ENCODE measurements at places on chromosomes 5 and 9. TPM values are rescaled to one million over a fixed set of nuclear protein-coding genes. Genes with fewer than 3 reads are reported as not detected.

The DNAH5 gene
- 0.12 TPM for total RNA-seq

The MSH3 gene
- 18.6 TPM for total RNA-seq

The F12 gene
- total RNA-seq: 2.3 TPM

The ISCA1 gene
- total RNA-seq: 17.3 TPM

The ROPN1L gene
- 0.68 TPM for total RNA-seq

The KIF12 gene
- total RNA-seq: not detected

The EGFL7 gene
- 14.1 TPM for total RNA-seq

The ARL14EPL gene
- total RNA-seq: not detected

The GPX8 gene
- 49.0 TPM for total RNA-seq

The PPP3R2 gene
- not detected for total RNA-seq

The TIFAB gene
- total RNA-seq: not detected

The SH3GL2 gene
- total RNA-seq: 1.1 TPM

The DUSP1 gene
- 20.6 TPM for total RNA-seq

The MOB3B gene
- total RNA-seq: 21.8 TPM

The NUP188 gene
- 128 TPM for total RNA-seq

The ZNF484 gene
- total RNA-seq: 13.3 TPM

The ANKDD1B gene
- 0.20 TPM for total RNA-seq

The SPINK5 gene
- 10.6 TPM for total RNA-seq

The MACROH2A1 gene
- total RNA-seq: 339 TPM

The CDX1 gene
- total RNA-seq: not detected

The NDOR1 gene
- total RNA-seq: 39.4 TPM

The PCDHB3 gene
- total RNA-seq: 5.7 TPM

The C9orf72 gene
- total RNA-seq: 32.9 TPM

The TMEM171 gene
- not detected for total RNA-seq

The IL4 gene
- total RNA-seq: not detected

The EIF4EBP3 gene
- total RNA-seq: 10.3 TPM

The SOX30 gene
- total RNA-seq: not detected

The ADAMTS6 gene
- 8.2 TPM for total RNA-seq

The STING1 gene
- total RNA-seq: 0.23 TPM

The MAMDC4 gene
- total RNA-seq: 19.3 TPM

The KLHL3 gene
- total RNA-seq: 9.4 TPM

The PRR16 gene
- total RNA-seq: not detected

The OCLN gene
- 7.9 TPM for total RNA-seq

The PLAC8L1 gene
- 1.8 TPM for total RNA-seq

The DDX4 gene
- not detected for total RNA-seq

The MELK gene
- total RNA-seq: 60.4 TPM

The PCDHGB6 gene
- 53.7 TPM for total RNA-seq

The RPL12 gene
- 1,237 TPM for total RNA-seq

The PCDH1 gene
- 17.3 TPM for total RNA-seq

The MEGF9 gene
- 23.3 TPM for total RNA-seq

The NR5A1 gene
- total RNA-seq: 0.35 TPM

The FAM163B gene
- not detected for total RNA-seq

The ACTBL2 gene
- total RNA-seq: not detected

The PCDHGA10 gene
- total RNA-seq: 18.4 TPM

The TAS2R1 gene
- not detected for total RNA-seq

The LECT2 gene
- total RNA-seq: not detected

The APC gene
- 48.4 TPM for total RNA-seq

The ITK gene
- total RNA-seq: not detected

The PCDHB11 gene
- total RNA-seq: 3.6 TPM

The SLCO4C1 gene
- 3.9 TPM for total RNA-seq

The ADAMTS19 gene
- 3.0 TPM for total RNA-seq

The CCDC192 gene
- 1.3 TPM for total RNA-seq

The MARVELD2 gene
- total RNA-seq: 0.36 TPM

The SLC25A2 gene
- 0.72 TPM for total RNA-seq

The ANKRD20A1 gene
- 1.6 TPM for total RNA-seq

The SLC9A3 gene
- 1.7 TPM for total RNA-seq

The SIT1 gene
- total RNA-seq: not detected

Measured in neural crest cell (in vitro differentiated cells).